Mesenteric fat pad (tissue), 1 donor: ENCODE measurements at places on chromosomes 11 and 22.
A peak's percentile ranks its signal among the peaks of the same experiment; 100 is the strongest.

GRCh38 chr22:48857202-48857805, 970.4 kb downstream of the BRD1 start:
- peak; percentile 72 for DNase-seq

DNA sequence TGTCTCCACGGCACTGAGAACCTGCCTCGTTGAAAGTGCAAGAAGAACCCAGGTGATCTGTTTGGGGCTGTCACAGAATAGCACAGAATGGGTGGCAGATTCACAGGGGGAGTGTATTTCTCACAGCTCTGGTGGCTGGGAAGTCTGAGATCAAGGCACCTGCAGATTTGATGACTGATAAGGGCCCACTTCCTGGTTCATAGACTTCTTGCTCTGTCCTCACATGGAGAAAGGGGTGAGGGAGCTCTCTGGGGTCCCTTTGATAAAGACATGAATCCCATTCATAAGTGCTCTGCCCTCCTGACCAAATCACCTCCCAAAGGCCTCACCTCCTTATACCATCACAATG, 198.5 kb upstream of the SORL1-AS1 start:
- no peak for DNase-seq

DNA sequence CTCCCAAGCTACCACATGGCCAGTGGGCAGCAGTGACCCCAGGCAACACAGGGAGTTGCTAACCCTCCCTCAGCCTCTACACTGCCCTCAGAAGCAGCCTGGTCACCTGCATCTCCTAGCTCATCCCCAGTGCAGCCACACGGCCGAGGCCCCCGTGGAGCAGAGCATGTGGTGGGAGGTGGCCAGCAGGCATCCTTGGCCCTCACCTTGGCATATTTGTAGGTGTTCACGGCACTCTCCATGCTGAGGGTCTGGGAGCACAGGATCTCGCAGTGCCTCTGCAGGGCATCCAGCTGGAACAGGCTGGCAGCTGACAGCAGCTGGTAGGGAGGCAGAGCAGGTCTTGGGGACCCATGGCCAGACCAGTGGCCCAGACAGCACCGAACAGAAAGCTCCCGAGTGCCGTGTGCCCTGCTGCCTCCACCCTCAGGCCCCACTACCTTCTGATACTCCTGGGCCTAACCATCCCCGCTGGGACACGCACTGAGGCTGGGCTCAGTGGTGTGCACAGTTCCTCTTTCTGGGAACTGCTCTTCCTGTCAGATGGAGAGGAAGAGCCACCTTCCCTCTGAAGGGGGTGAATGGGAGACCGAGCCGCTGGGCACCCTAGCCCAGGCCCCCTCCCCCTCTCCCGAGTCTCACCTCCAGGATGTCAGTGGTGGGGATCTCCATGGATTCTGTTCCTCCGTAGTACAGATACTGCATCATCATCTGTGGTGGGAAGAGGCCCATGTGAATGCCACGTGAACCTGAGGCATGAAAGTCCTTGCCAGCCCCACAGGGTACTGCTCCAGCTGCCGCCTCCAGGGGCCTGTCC, 48.8 kb downstream of the NAT10 start:
- DNase-seq: no peak

- no peak for DNase-seq
These were observed 602 bp upstream of the INPP5J start for GRCh38 chr22:31122196-31122531.

- no peak for DNase-seq
These were observed 2.8 kb upstream of the ACER3 start for GRCh38 chr11:76857781-76858410.

DNA sequence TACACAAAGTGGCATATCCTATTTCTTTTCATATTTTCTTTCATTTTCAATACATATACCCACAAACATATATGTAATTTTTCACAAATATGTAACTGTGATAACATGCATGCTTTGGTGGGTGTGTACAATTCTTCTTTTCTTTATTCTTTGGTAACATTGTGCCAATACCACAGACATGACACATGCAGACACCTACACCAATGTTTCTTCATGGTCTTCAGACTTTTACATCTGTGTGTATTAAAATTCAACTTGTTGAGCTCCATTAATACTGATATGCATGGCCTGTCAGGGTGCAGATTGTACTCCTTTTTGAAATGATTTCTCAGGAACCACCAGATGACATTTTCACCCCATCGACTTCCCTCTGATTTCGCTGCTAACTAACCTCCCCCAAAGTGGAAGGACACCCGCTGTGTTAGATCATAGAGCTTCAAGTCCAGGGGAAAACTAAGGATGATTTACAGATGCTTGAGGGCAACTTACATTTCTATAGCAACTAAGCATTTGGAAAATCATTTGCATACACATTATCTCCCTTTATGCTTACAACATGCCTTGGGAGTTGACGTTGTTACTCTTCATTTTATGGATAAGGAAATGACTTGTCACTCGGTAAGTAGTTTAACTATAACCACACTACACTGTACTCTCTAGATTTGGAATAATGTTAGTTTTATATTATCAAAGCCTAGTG, 10.5 kb upstream of the PANX3 start:
- no peak for DNase-seq

DNA sequence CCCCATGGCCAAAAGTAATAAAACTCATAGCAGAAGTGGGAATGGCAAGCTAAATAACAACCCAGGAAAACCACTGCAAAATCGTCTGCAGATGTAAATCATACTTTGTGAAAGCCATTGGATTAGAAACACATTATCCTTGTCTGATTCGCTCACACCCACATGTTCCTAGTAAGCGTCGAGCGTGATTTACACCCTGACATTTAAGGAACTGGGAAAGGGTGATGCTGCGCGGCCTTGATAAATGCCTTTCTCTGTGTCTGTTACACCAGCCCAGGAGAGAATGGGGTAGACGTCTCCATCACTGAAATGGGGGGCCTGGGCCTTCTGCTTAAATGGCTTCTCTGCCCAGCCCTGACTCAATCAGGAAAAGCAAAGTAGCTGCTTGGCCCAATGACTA, 162.7 kb downstream of the NTM start:
- DNase-seq: no peak

GRCh38 chr11:120867531-120867930, 156.4 kb upstream of the TBCEL start:
- DNase-seq: no peak

DNA sequence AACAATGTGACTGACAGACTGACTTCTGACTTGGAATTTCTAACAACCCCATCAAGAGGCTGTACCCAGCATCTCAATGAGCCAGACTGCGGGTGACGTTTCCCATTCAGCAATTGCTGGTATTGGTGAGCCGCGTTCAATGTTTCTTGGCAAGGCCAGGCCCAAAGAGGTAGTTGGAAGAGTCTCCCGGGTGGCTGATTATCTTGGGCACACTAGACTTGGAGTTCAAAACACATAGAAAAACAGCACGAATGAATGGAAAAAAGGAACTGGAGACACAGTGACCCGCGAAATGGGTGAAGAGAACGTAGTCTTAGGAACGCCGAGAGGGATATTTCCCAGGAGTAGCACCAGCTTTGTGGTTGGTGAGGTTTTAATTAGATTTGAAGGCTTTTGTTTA, 115.7 kb downstream of the RPS6KA4 start:
- peak; percentile 64 for DNase-seq

GRCh38 chr11:129894278-129895125, 876 bp downstream of the NFRKB start:
- DNase-seq: no peak

GRCh38 chr11:133697161-133697560, 148.2 kb downstream of the SPATA19 start:
- DNase-seq: no peak

DNA sequence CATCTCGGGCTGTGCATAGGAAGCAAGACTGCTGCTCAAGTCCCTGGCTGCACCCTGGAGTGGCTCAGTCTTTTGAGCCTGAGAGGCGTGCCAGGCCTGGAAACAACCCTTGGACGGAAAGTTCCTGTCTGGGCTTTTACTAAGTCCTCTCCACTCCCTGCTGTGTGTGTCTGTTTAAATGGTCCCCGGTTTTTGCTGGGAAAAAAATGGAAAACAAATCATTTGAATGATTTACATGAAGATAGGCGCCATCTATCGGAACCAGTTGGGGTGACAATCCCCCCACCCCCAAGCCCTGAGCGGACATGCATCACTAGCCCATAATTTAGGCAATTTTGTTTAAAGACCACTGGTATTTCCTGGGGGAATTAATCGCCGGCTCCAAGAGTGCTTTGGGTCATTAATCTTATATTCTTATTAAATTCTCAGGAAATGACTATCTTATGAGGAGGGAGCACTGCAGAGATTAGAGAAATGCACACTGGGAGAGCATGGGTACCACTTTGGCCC, 2.7 kb upstream of the GAB2 start:
- DNase-seq: no peak

DNA sequence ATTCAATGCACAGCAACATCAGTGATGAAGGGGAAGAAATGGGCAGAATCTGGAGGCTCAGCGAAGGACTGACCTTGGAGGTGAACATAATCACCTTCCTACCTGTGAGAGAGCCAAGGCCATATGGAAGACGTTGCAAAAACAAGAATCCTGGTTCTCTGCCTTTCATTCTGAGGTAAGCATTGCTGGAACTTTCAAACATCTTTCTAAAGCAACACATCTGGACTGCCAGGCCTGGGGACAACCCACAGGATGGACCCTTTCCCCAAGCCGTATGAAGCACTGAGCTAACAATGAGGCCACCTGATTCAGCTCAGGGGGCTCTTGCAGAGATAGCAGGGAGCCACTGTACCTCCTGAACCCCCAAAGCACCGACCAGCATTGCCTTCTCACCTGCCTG, 70.5 kb downstream of the ETS1 start:
- DNase-seq: no peak

DNA sequence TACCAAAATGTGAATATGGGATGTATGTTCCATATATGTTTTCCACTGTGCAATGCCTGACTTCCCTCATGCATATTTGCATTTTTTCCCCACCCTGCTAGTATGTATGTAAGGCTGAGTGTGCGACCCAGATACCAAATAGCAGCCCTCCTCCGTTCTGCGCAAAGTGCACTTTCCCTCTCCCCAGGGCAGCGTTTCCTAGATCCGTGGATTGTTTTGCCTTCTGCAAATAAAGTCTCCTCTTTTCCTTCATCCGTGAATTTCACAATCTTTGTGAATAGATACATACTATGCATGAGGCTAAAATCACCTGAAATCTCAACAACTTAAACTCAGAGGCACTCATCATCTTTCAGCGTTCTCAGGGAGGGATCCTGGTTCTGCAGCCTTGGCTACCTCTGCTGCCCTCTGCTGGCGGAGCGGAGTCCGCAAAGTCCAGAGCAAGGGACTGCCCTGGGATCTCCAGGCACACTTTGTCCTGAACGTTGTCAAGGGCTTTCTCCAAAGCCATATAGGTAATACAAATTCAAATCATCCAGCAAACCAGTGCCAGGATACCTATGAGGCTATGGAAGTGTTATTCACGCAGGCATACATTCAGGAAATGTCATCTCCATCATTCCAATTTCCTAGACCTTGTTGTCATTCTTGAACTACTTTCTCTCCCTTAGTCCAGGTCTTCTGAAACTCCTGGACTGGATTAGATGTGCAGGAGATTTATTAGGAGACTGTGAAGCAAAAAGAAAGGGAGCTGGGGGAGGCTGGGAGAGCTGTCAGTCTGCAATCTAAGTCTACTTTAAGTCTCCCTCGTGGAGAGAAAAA, 53.1 kb downstream of the CNTF start:
- DNase-seq: no peak

DNA sequence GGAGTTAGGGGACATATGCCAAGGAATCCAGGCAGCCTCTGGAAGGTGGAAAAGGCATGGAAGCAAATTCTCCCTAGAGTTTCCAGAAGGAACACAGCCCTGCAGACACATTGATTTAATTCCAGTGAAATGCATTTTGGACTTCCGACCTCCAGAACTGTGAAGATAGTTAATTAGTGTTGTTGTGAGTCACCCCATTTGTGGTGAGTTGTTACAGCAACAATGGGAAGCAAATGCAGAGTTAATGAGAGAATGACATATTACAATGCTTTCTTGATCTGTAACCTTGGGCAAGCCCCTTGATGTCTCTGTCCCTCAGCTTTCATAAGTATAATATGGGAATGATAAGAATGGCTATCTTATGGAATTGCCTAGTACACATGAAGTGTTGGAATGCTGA, 178.7 kb downstream of the KIRREL3 start:
- DNase-seq: no peak

DNA sequence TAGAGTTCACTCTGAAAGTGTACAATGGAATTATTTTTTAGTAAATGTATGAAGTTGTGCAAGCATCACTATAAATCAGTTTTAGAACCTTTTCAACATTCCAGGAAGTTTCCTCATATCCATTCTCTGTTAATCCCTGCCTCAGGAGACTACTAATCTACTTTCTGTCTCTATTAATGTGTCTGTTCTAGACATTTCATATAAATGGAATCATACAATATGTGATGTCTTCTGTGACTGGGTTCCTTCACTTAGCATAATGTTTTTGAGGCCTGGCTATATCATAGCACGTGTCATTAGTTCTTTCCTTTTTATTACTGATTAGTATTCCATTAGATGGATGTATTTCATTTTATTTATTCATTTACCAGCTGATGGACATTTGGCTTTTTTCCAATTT, 17.1 kb downstream of the SYT9 start:
- no peak for DNase-seq

GRCh38 chr11:93654226-93654625, 7.3 kb upstream of the CEP295 start:
- no peak for DNase-seq

- DNase-seq: no peak
These were observed 44.4 kb upstream of the TSKU start for GRCh38 chr11:76738618-76739240.

DNA sequence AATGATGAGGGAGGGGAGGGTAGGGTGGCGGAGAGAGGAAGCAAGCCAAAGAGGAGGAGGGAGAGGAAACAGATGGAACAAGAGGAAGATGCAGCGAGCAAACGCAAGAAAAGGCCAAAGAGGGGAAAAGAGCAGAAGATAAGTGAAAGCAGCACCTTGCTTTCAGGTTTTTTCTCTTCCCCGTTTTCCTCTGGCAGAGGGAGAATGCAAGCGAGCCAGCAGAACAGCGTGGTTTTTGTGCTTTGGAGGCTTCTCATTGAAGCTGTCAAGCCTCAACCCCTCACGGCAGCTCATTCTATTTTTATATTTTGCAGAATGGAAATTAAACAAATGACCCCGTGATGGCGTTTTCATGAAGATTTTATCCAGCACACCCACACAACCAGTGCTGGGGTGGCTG, 67.1 kb upstream of the GRAMD1B start:
- DNase-seq: no peak

DNA sequence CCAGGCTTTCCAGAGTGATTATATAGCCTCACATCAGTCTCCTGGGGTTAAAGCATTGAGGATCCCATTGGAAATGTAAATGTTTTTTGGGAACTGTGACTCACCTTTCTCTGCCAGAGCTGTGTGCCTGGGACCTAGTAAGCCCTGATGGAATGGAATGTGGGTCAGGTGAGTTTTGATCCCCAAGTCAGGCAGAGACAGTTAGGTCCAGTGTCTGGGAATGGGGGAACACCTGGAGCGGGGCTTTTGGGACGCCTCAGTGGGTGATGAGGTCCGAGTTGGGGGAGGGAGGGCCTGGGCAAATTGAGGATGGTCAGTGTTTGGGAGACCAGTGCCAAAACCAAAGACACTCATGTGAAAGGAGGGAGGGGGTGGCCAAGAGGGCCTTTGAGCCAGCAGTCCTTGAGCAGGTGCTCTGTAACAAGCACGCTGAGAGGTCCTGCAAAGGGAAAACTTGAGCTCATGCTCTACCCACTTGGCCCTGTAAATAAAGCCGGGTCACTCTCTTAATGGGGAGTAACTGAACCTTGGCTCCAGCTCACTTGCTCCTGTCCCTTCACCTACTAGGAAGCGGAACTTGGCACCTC, 104.7 kb downstream of the NAV2 start:
- DNase-seq: no peak

GRCh38 chr22:25113316-25113721, 86.3 kb upstream of the CRYBB3 start:
- DNase-seq: no peak

- DNase-seq: no peak
These were observed 17.6 kb upstream of the TOLLIP start for GRCh38 chr11:1327064-1327460.
